ENCODE measurements at places on chromosomes 3 and 15. TPM values are rescaled to one million over a fixed set of nuclear protein-coding genes. Genes with fewer than 3 reads are reported as not detected.

The MEX3B gene
- 1.8 TPM for polyA plus RNA-seq

The OR5H15 gene
- polyA plus RNA-seq, result not detected

The ZNF80 gene
- not detected for polyA plus RNA-seq

The CFAP91 gene
- 0.13 TPM for polyA plus RNA-seq

The ZPLD1 gene
- polyA plus RNA-seq, result not detected

All from psoas muscle (tissue), 8 donors.